ENCODE measurements at places on chromosomes 3 and 15.
A peak's percentile ranks its signal among the peaks of the same experiment; 100 is the strongest.

- no peak for DNase-seq
Measured at GRCh38 chr3:6504834-6505233, 356.1 kb upstream of the GRM7 start.

DNA sequence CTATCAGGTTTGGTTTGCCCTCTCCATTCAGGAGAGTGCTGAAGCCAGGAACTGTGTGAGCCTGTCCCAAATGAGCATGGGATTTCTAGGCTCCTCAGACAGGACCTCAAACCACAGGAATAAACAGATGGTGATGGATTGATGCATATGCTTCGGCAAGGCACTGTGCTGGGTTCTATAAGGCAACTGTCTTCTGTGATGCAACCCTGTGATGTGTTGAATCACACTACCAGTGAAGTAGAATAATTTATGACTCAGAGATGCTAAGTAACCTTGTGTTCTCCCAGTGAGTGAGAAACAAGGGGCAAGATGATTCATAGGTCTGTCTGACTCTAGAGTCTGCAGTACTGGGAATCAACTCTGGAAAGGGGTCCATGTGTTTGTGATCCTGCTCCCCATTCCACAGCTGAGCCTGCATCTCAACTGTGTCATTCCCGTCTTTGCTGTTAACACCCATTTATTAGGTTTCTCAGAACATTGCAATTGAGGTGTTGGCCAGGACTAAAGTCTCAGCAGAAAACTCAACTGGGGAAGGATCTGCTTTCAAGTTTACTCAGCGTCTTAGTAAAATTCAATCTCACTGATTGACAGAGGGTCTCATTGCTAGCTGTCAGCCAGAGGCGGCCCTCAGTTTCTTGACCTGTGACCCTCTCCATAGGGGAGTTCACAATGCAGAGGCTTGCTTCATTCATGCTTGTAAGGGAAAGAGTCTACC is 510.1 kb upstream of the CFAP20DC start:
- DNase-seq, result no peak

DNA sequence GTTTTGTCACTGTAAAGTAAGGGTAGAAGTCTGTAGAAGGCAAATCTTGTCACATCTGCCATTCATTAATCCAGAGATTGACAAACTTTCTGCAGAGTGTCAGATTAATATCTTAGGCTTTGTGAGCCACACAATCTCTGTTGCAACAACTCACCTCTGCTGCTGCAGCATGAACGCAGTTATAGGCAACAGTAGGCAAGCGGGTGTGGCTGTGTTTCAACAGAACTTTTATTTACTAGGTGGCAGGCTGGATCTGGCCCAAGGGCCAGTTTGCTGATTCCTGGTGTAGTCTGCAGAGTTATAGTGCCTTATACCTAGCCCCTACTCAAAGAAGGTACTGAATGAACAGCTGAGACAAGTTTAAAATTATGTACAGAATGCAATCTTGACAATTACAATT is 396.7 kb downstream of the FOXP1 start:
- DNase-seq, result no peak

DNA sequence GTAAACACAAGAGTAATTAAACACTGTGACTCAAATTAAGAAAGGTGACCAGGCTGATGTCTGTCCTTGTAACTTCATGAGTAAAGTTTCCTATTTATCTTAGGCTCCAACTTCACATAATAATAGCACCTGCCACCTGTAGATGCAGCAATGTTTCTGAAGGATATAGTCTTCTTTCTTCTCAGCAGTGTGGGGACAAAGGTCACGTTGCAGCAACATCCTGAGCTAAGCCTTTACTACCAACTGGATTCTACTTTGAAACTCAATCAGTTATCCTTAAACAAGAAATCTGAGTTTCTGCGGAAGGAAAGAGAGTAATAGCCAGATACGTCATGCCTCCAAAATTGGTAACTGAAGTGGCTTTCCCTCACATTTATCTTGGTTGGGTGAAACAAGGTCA is 253.1 kb downstream of the RBMS3 start:
- no peak for DNase-seq

GRCh38 chr3:186930641-186931531 is 560 bp downstream of the ST6GAL1 start:
- peak; percentile 72 for DNase-seq

GRCh38 chr3:56753206-56753820 is 48.4 kb downstream of the ARHGEF3 start:
- peak; percentile 44 for DNase-seq

- peak; percentile 29 for DNase-seq
Measured at GRCh38 chr15:83248151-83249029, 36.1 kb downstream of the BNC1 start.

- no peak for DNase-seq
Measured at GRCh38 chr15:83449937-83450506, 2.9 kb downstream of the SH3GL3 start.

GRCh38 chr3:59782664-59783063 is 732.8 kb upstream of the CFAP20DC start:
- DNase-seq, result no peak

GRCh38 chr3:18432752-18433151 is 7.6 kb upstream of the SATB1 start:
- no peak for DNase-seq

DNA sequence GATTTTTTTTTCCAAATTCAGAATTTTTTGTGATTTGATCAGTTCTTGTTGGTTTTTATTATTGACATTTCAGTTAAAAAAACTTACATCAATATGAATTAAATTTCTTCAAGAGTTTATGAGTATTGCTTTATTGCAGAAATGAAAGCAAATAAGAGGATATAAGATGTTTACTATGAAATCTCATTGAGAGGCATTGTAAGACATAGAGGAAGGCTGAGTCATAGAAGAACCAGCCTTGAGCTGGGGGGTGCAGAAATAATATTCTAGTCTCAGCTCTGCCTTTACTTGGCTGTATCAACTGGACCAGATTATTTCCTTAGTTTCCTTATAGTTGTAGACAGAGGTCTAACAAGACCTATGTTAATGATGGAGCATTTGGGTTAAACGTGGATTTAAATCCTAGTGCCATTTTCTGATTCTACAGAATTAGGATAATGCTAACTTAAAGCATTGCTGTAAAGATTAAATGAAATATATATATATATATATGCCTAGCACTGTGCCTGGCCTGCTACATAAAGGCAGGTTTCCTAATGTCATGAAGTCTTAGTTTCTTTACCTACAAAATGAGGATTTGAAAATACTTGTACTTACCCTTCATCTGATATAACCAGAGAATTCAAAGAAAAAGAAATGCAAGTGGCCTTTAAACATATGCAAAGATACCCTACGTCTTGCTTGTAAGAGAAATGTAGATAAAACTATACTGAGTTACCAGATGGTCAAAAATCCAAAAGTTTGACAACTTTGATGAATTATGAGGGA is 7.3 kb downstream of the FAM98B start:
- no peak for DNase-seq

DNA sequence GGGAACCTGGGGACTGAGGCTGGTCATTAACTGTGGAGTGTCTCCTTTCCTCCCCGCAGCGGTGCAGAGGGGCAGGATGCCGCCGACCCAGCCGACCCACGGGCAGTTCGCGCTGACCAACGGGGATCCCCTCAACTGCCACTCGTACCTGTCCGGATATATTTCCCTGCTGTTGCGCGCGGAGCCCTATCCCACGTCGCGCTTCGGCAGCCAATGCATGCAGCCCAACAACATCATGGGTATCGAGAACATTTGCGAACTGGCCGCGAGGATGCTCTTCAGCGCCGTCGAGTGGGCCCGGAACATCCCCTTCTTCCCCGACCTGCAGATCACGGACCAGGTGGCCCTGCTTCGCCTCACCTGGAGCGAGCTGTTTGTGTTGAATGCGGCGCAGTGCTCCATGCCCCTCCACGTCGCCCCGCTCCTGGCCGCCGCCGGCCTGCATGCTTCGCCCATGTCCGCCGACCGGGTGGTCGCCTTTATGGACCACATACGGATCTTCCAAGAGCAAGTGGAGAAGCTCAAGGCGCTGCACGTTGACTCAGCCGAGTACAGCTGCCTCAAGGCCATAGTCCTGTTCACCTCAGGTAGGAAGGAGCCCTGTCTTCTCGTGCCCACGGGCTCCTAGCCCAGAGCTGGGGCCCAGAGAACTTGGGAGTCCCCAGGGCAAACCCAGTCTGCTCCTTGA is 3.7 kb downstream of the NR2F2 start:
- DNase-seq, result no peak

- DNase-seq, result no peak
Measured at GRCh38 chr15:72334842-72335241, 14.9 kb upstream of the CELF6 start.

GRCh38 chr3:136617198-136617597 is 135.0 kb downstream of the STAG1 start:
- no peak for DNase-seq

GRCh38 chr3:172148241-172148640 is 108.9 kb downstream of the FNDC3B start:
- no peak for DNase-seq

DNA sequence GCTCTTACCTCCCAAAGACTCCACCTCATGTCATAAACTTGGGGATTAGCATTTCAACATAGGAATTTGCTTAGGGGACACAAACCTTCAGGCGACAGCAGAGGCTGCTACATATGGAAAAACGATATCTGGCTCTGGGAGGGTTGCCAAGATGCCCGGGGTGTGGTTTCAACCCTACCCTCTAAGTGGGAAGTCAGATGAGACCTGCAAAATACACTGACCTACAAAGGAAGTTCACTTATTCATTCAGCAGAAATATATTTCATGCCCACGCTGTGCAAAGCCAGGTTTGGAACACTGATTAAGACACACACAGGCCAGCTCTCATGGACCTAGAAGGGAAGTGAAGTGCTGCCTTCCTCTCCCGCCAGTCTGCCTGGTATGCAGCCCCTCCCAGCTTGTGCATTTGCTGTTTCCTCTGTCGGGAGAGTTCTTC is 239.3 kb downstream of the FEZF2 start:
- no peak for DNase-seq

GRCh38 chr15:27928386-27928785 is 170.7 kb downstream of the OCA2 start:
- no peak for DNase-seq
